H1 (cell line): ENCODE measurements at places on chromosomes 1 and 21.

- no peak for DNase-seq
Measured at GRCh38 chr1:214067853-214068703, 80.3 kb downstream of the PROX1 start.

DNA sequence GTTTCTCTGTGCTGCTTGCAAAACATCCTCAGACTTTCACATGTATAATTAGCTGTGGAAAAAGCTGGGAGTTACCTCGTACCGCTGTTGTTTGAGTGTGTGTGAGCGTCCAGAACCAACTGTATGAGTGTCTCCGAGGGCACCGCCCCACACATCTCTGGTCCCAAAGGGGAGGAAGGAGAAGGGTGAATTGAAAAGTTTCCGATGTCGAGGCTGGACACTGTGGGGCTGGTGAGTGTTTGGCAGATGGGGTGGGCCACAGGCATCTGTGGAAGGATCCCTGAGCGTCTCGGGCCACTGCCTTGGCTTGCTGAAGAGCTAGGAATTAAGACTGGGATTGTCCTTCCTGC lies 1.2 kb downstream of the ATP2B4 start:
- no peak for DNase-seq

- no peak for DNase-seq
Measured at GRCh38 chr21:42535602-42536171, 22.0 kb downstream of the SLC37A1 start.

DNA sequence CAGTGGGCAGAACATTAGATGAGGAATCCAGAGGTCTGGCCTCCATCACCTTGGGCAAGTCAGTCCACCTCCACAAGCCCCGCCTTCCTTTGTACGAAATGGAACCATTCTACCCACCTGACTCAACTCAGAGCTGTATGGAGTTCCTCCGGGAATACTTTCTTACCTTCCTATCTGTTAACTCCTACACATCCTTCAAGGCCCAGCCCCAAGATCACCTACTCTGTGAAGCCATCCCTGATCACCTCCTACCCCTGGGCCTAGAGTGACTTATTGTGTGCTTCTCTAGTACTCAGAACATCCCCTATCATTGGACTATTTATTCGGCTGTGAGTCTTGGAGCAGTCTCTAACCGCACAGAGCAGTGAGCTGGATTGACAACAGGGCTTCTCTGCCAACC lies 66.7 kb downstream of the GLIS1 start:
- DNase-seq = no peak

- no peak for DNase-seq
Measured at GRCh38 chr1:4395158-4395557, 259.3 kb upstream of the AJAP1 start.

- DNase-seq = no peak
Measured at GRCh38 chr1:190699165-190699564, 221.5 kb upstream of the BRINP3 start.

GRCh38 chr1:151581451-151581850 lies 30.4 kb upstream of the SNX27 start:
- no peak for DNase-seq

- DNase-seq = no peak
Measured at GRCh38 chr1:100458661-100459357, 79.1 kb upstream of the GPR88 start.

DNA sequence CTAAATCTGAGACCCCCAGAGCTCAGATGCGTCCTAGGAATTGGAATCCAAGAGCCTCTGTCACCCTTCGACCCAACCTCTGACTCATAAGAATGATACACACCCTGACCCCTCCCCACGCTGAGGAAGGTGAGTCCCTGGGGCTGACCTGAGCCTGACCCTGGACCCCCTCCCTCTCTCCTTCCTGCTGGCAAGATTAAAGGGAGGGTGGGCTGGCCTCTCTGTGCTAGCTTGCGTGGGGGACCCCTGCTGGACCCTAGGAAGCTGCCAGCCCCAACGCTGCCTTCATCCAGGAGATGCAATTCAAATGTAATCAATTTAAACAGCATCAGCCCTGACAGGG lies 627 bp downstream of the PLEKHA6 start:
- peak; percentile 66 for DNase-seq

- DNase-seq = no peak
Measured at GRCh38 chr1:246308533-246309075, 198.5 kb downstream of the SMYD3 start.

DNA sequence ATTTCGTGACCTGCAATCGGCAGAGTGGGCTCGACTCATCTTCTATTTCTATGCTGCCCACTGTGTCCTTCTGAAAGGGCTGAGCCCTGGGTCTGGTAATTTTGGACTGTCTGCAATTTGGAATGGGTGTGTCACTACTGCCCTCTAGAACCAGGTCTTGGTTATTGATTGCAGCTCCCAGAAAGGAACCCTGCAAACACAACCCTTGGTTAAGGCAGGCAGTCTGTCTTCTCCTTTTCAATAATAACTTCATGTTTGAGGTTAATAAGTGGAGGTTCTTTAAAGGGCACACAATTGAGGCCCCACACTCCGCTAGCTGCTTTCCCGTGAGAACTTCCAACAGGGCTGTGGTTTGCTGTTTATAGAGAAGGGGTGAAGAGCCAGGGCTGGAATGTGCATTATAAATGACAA lies 79.9 kb upstream of the LYST start:
- DNase-seq = no peak

DNA sequence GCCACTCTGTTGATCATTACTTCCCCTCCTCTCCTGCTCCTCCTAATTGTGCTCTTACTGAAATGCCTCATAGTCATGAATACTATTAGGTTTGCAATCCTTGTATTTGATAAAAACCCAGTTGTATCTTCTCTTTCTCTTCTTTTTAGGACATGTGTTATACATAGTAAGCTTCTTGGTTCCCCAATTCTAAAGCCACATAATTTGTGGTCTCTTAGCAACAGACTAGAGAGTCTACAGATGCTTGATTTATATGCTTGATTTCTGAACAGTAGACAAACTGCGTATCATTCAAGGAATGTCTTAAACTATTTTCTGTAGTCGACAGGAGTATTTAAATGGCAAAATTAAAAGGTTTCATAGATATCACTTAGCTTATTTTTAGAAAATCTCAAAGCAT lies 1598.9 kb downstream of the PLA2G4A start:
- DNase-seq = no peak

DNA sequence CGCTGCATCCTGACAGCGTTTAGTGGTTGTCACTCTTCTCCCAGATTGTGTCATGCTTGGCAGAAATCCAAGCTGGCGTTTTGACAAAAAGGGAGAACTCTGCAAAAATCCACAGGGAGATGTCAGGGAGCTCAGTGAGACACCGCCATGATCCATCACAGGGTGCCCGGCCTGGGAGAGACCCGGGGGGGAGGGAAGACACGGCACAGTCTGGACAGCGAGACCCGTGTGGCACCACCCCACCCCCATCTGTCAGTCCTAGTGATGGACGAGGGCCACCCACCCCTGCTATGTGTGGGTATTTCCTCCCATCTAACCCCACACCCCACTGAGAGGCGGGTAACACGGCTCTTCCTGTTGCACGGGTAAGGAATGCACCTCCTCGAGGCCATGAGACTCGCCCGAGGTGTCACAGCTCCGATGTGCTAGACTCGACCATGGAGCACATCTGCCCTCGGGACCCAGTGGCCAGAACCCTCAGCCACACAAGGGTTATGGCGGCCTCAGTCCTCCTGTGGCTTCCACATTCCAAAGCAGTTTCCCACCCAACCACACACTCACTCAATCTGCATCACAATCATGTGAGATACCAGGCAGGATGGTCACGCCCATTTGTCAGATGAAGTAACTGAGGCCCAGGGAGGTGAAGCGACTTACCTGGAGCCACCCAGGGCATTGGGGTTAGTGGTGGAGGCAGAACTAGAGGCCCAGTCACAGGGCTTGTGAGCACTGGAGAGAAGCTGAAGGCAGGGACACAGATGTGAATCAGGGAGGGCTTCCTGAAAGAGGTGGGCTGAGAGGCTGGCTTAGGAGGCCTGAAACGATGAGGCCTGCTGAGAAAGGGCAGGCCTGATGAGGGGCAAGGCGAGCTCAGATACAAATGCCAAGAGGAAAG lies 688.5 kb downstream of the MATN1 start:
- DNase-seq = no peak

DNA sequence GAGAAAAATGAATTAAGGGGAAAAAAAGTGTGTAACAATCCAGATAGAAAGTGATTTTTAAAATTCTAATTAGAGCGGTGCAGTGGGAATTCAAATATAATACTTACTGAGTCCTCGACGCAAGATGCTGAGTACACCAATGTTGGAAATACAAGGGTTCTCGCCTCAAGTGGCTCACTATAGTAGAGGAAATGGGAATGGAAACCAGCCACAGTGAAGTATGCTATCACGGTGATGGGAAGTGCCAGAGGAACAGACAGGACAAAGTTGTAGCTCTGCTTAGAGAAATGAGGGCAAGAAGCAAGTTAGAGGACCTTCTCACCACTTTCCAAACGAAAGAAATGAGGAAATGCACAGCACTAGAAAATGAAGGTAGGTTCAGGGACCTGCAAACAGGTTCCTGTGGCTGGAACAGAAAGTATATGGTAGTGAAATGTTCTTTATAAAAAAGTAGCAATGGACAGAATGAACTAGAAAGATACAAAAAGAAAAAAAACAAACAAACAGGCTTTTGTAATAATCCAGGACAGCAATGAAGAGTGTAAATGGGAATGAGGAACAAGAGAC lies 13.5 kb downstream of the EGLN1 start:
- DNase-seq = no peak

DNA sequence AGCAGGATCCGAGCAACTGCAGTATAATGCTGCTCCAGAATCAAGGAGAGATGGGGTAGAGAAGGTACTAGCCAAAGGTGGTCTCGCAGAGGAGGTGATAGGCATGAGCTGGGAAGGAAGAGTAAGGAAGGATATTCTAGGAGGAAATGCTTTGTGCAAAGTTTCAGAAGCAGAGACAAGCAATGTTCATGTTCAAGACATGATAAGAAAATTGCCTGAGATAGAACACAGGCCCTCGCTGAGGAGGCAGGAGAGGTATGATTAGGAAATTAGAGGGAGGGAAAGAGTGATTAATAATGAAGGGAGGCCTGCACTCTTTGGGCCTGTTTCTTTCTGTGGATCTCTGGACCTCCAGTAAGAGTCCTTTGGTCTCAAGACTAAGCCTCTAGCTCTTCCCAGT lies 12.9 kb upstream of the ETV3 start:
- no peak for DNase-seq

- DNase-seq = no peak
Measured at GRCh38 chr1:47963568-47964358, 33.4 kb downstream of the TRABD2B start.

GRCh38 chr1:111585447-111586086 lies 34.0 kb upstream of the RAP1A start:
- DNase-seq = no peak

GRCh38 chr1:45769261-45769932 lies 18.9 kb upstream of the IPP start:
- DNase-seq = no peak

- no peak for DNase-seq
Measured at GRCh38 chr1:91790392-91790791, 95.6 kb downstream of the TGFBR3 start.

DNA sequence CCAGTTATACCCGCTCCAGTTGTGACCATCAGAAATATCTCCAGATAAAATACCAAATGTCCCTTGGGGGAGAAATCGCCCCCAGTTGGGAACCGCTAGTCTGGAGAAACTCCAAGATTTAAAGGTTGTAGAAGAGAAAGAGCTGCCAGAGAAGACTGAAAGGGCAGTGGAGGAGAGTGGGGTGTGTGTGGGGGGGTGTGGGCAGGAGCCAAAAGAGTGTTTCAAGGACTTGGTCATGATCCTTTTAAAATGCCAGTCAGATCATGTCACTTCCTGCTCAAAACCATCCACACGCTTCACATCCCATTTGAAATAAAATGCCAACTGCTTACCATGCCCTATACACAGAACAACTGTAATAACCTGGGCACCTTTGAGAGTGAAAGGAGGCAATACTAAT lies 3.4 kb upstream of the HEYL start:
- no peak for DNase-seq

- DNase-seq = no peak
Measured at GRCh38 chr1:53259932-53260331, 21.6 kb upstream of the MAGOH start.

DNA sequence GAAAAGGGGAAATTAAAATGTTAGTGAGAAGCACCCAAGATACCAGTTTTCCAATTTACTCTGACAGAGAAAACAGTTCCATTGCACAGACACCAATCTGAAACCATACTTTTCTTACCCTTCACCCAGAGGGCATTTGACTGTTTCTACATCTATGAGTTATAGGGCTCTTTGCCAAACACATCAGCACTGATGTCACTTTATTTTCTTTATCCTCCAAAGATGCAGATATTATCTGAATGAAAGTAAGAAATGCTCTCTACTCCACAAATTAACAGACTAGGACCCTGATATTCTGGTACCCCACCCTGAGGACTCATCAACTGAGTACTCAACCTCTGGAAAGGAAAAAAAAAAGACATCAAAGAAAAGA lies 24.2 kb upstream of the PEX19 start:
- no peak for DNase-seq

DNA sequence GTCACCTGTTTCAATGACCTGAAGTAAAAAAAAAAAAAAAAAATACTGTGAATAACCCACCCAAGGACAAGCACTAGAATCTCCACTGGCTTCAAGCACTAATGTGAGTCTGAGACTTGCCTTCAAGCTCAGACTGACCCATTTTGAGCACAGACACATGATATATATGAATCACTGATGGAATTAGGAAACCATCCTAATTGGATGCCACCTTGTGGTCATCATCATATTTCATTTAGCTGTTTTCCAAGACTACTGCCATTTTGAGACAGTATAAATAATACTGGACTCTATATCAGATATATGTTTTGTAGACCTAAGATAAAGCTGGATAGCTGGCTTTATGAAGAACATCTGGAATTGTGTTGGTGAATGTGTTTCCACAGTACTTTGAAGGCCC lies 1232.0 kb downstream of the KCNT2 start:
- DNase-seq = no peak

GRCh38 chr1:76048219-76048618 lies 26.3 kb upstream of the ST6GALNAC3 start:
- DNase-seq = no peak

GRCh38 chr1:229056046-229056445 lies 214.9 kb upstream of the RAB4A start:
- DNase-seq = no peak

DNA sequence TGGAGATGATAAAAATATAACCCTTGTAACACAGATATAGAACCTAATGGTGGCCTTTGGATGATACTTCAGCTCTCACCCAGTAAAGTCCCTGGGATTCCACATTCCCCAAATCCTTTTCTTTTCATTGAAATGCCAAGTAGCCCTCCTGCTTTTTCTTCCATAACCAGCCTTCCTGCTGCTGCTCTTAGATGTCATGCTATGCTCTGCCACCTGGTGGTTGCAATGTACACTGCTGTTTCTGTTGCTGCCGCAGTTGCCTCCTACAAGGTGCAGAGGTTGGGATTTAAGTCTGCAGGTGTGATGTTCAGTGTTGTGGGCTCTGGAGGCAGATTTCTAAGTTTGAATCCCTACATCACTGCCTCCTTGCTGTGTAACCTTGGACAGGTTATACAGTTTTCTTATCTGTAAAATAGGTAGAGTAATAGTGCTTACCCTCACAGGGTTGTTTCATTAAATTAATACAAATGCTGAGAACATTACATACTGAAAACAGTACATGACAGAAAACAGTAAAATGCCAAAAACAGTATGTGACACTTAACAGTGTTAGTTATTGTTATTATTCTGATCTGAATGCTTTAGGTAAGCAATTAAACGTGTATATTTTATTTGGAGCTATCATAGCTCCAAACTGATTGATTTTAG lies 64.3 kb downstream of the CAMSAP2 start:
- DNase-seq = peak; percentile 84

- no peak for DNase-seq
Measured at GRCh38 chr1:214833178-214833756, 230.3 kb downstream of the CENPF start.

GRCh38 chr1:90358448-90358847 lies 358.7 kb downstream of the BARHL2 start:
- DNase-seq = no peak
